ENCODE measurements at places on chromosomes 13 and 19.

DNA sequence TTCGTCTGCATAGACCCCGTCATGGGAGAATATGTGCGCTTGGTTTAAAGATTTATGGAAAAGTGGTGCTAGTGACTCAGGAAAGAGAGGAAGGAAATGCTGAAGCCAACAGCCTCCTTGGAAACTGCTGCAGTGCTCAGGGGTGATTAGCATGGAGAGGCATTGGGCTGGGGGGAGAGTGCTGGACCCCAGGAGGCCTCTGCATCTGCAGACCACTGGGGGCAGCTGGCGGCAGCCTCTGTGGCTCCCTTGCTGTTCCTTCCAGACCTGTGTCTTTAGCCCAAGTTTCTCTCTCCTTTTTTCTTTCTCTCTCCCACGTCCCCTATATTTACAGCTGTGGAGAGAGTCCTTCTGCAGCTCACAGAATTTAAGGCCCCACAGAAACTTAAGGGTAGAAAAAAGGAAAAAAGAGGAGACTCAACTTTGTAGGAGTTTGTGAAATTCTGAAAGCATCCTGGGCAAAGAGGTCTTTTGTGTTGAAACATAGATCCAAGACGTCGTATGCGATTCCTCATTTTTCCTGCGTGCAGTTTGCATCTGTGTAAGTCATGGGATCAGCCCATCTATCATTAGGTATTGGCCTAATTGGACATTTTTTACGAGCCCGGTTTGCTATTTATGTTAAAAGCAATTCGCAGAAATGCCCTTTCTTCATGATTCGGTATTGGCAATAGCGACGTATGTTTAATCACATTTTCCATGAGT is 116.2 kb upstream of the ZNF536 start:
- no peak for DNase-seq

DNA sequence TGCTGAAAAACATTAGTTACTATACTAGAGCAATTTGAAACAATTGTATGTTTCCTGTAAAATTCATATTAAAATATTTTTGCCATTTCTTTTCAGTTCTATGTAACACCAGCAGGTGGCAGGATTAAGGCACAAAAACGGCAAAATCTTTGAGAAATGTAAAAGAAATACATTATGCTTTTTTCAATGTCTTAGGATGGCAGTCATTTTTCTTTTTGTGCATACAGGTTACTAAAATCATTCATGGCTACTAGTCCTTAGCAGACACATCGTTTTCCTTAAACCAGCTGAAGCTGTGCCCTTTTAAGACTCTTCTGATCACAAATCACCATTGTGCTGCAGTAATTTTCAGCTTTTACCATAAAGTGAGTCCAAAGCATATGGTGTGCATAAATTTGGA is 800.7 kb upstream of the SLITRK5 start:
- DNase-seq: no peak

DNA sequence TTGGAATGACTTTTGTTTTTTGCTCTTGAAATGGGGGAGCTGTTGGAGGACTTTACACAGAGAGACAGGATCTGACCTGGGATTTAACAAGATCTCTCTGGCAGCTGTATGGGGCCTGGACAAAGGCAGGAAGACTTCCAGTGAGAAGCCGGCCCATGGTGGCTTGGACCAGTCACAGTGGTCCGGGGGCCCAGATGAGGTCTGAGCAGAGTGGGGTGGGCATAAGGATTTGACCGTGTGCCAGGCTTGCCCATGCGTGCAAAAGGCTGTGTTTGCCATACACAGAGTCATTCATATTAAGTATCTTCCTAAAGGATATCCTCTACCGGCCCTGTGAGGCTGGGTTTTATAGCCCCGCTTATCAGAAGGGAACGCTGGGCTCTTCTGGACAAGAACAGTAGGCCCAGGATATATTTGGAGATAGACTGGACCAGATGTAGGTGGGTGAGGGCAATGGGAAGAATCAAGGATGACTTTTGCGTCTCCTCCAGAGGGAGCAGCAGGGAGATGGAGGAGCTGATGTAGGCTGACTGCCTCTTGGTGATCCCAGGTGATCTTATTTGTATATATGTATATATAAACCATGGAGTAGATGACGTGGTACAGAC is 4.1 kb downstream of the SPACA6 start:
- no peak for DNase-seq

DNA sequence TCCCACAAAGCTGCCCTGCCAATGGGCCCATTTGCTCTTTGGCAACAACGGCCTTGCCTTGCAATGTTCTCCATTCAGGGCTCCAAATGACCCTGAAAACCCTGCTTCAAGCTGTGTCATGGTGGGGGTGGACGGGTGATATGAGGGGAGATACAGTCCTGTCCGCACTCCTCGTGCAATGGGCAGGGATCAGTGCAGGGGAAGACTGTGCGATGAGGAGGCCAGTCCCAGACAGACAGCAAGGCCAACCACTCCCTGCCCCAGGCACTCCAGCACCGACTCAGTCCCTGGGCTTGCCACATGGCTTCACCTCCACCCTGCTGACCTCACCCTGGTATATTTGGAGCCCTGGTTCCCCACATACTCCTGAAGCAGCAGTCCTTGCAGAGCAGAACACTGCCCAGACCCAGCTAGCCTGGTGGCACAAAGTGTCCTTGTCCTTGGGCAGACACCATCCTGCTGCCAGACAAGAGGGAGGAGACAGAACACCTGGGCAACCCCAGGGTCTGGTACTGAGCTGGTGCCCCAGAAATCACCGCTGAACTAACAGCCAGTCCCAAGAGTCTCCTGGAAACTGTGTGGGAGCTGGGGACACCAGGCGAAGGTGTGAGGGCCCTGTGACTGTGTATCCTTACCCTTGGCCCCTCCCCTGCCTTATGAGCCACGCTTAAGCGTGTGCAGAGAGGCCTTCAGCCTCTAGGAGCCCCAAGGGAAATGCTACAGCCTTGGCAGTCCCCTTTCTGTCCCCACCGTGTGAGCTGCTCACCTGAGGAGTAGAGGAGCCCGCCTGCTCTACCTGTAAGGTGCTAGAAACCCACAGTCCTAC is 9.1 kb upstream of the SLC35E1 start:
- no peak for DNase-seq

- no peak for DNase-seq
These were observed 317.4 kb downstream of the NALCN start for GRCh38 chr13:101098873-101099272.

DNA sequence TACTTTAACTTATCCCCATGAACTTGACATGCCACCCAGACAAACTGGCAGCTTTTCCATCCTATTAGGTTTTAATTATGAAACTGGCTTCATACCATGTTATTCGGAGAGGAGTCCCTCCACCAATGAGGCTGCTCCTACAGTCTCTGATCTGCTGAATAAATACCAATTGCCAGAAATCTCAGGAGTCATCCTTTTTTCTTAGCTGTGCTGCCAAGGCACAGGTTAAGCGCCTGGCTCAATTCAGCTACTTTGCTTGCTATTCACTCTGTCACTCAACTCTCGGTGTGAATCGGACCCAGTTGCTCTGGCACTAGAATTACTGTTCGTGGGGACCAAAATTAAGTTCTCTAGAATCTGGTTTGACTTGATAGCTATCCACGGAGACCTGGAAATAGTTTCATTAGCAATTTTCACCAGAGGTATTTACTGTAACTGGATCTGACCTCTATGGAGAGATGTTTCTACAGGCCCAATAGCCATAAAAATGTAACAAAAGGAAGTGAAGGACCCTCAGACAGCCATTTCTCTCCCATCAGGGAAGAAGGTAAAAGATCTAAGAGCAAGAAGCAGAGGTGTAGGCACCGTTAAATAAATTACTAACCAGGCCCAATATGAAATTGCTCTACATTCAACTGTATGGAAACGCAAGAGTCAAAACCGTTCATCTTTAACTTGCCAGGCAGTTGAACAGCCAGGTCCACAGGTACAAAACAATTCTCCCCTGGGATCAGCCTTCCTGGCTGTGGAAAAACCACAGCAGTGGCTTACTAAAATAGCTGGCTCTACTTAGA is 5.4 kb downstream of the ZC3H4 start:
- no peak for DNase-seq

DNA sequence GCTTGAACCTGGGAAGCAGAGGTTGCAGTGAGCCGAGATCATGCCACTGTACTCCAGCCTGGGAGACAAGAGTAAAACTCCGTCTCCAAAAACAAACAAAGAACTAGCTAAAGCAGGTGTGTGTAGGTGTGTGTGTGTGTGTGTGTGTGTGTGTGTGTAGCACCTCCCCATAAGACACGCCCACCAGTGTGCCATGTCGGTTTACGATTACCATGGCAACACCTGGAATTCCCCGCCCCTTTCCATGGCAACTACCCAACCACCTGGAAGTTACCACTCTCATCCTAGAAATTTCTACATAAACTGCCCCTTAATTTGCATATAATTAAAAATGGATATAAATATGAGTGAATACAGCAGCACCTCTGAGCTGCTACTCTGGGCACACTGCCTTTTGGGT is 80.9 kb upstream of the ADGRE5 start:
- no peak for DNase-seq

- no peak for DNase-seq
These were observed 32.9 kb downstream of the FLT3 start for GRCh38 chr13:28067491-28067890.
